ENCODE measurements at places on chromosomes 11 and 22.
A peak's percentile ranks its signal among the peaks of the same experiment; 100 is the strongest.

- DNase-seq, result no peak
Measured at GRCh38 chr22:25100948-25101347, 98.7 kb upstream of the CRYBB3 start.

- no peak for DNase-seq
Measured at GRCh38 chr11:10667521-10667885, 26.1 kb downstream of the IRAG1 start.

GRCh38 chr11:119619665-119620064, 109.3 kb downstream of the NECTIN1 start:
- DNase-seq, result no peak

- DNase-seq, result no peak
Measured at GRCh38 chr11:132607575-132607974, 924.7 kb downstream of the OPCML start.

DNA sequence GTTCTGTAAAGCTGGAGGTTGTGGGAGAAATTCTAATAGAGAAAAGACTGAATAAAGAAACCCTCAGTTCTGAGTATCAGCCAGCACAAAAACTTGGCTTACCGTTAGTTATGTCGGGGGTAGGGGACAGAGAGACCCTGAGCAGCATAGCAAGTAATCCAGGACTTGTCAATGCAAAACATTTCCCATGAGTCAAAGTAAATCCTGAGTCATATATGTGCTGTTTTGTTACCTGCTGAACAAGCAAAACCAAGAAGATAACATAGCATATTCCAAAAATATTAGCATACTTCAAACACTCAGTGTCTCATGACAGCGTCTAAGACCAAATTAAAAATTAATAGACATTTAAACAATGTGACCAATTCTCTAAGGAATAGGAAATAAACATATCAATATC, 75.1 kb upstream of the LUZP2 start:
- DNase-seq, result no peak

DNA sequence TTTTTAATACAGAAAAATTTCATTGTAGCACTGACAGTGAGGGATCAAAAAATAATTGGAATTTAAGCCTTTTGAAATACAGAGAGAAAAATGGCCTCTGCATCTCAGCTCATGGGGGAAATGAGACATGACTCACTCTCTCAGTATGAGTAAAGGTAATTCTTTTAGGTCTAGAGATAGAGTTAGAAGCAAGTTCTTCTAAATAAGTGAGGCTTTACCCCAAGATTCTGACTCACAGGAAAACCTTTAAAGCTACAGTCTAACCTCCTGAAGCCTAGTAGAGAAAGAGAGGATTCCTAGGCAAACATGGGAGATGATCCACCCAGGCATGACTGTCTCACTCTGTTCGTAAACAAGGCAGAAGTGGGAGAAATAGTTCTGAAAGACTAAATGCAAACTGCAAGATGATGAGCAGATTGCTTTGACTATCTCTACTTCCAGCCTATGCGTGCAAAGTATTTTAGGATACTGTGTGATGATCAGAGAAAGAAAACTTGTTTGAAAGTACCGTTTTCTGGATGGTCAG, 1003.3 kb upstream of the CCDC90B start:
- DNase-seq, result no peak

GRCh38 chr11:10942620-10943019, 84.8 kb upstream of the ZBED5 start:
- no peak for DNase-seq

DNA sequence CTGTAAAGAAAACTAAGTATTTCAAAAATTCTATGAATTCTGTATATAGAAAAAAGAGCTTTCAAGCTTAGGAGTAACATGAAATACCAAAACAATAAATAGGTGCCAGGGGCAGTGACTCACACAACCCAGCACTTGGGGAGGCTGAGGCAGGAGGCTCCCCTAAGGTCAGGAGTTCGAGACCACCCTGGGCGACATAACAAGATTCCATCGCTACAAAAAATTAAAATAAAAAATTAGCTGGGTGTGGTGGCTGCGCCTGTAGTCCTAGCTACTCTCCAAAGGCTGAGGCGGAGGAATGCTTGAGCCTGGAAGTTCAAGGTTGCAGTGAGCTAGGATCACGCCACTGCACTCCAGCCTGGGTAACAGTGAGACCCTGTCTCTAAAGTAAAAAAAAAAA, 21.5 kb downstream of the ZNF280B start:
- DNase-seq, result no peak

DNA sequence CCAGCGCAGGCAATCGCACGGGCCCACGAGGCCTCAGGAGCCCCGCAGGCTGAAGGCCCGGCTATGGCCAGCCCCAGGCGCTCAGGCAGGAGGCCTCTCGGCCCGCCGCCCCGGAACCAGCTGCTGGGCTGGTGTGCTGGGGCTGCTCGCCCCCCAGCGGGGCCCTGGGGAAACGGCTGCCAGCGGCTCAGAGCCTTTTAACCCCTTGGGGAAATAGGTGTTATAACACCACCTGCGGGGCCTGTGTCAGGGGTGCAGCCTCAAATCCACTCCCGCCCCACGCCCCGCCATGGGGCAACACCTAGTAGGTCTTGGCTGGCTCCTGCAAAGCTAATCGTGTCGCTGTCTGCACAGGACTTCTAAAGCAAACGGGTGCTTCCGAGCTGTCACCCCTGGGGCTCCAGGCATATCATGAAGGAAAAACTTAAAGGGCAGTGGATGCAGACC, 237.4 kb downstream of the TTC28 start:
- peak; percentile 54 for DNase-seq

- DNase-seq, result peak; percentile 25
Measured at GRCh38 chr11:95068549-95068948, 1.8 kb downstream of the SRSF8 start.

GRCh38 chr11:10694486-10695239, 1.1 kb upstream of the IRAG1 start:
- no peak for DNase-seq

DNA sequence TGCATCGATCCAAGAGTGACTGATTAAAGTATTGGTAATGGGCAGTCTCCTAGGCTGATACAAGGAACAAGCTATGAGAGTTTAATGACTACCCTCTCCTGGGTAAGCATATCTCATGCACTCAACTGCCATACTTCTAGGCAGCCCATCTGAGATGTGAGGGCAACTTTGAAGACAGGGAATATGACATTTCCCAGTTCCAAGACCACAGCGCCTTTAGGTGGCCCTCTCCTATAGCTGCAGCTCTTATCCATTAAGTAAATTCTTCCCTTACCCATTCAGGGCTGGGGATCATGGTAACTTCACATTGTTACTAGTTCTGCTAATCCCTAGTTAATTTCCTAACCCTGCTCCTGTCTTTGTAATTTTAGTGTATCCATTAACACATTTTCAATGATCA, 157.3 kb upstream of the CTSC start:
- no peak for DNase-seq

- DNase-seq, result no peak
Measured at GRCh38 chr22:49643466-49643865, 184.2 kb downstream of the BRD1 start.

All from activated naive CD8-positive, alpha-beta T cell treated with anti-CD3 and anti-CD28 coated beads, Interleukin-2, amount 50 U/mL, for 16 hours (primary cell).